ENCODE measurements at places on chromosomes 7 and 10.

- no peak for DNase-seq
Observed at GRCh38 chr7:23434147-23434917, 36.0 kb downstream of the IGF2BP3 start.

GRCh38 chr10:113329121-113329596, 223.7 kb upstream of the HABP2 start:
- no peak for DNase-seq

DNA sequence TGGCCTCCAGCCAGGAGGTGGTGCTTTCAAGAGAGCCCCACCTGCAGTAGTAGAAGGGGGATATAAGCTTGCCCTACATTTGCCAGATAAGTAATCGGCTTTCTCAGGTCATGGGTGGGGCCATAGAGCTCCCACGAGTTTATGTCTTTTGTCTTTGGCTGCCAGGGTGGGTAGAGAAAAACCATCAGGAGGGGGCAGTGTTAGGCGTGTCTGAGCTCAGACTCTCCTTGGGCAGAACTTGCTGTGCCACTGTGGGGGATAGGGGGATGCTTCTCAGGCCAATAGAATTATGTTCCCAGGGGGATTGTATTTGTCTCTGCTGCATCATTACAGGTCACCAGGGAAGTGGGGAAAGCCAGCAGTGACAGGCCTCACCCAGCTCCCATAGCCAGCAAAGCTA, 12.3 kb upstream of the MRPS33 start:
- no peak for DNase-seq

GRCh38 chr7:133265821-133266220, 12.9 kb downstream of the EXOC4 start:
- no peak for DNase-seq

- DNase-seq = no peak
Observed at GRCh38 chr10:85925201-85925750, 441.3 kb downstream of the GRID1 start.

GRCh38 chr10:103652599-103653281, 159.2 kb downstream of the NEURL1 start:
- DNase-seq = no peak

GRCh38 chr7:66790196-66790595, 49.7 kb downstream of the RABGEF1 start:
- DNase-seq = no peak

- no peak for DNase-seq
Observed at GRCh38 chr10:104300002-104300735, 31.2 kb downstream of the GSTO2 start.

DNA sequence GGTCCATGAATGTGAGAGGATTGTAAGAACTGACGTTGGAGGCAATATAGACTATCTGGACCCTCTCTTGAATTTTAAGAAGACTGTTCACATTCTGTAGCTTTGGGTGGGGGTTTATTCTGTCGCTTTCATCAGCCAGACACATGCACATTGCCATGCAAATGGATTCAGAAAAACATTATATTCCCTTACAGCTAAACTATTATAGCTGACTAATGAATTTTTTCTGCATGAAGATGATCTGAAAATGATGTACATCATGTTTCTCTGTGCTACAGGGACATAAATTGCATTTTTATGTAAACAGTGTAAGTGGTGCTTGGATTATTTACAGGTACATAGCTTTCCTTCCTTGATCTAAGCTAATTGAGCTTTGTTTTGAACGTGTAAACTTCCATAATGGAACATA, 1.5 kb downstream of the MET start:
- no peak for DNase-seq

DNA sequence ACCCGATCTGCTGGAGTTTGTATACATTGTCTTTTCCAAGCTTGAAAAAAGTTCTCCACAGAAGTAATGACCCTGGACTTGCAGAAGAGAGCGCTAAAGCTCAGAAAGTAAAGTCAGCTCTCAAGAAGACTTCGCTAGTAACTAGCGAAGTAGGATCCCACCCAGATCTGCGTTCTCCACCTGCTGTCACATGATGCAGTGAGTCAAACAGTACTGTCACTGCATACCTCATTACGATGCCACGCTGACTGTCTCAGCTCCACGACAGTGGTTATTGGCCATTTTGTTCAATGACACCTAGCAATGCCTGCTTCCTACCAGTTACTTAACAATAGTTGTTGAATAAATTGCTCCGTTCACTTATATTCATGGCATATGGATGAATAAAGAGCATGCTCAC, 29.7 kb upstream of the SEC61G start:
- DNase-seq = no peak

DNA sequence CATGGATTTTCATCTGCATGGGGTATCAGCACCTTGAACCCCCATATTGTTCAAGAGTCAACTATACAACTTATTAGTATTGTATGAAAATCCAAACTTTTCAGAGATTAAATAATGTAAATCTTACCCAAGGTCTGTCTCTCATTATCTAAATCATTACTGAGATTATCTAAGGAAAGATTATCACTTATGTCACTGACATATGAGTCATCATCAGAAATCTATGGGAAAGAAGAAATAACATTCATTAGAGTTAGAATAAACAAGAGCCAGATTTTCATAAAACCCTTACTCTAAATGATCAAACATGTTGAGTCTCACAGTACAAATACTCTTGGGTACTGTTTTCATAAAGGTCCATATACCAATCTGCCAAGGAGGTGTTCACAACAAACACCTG, 83.3 kb upstream of the GSDME start:
- no peak for DNase-seq

DNA sequence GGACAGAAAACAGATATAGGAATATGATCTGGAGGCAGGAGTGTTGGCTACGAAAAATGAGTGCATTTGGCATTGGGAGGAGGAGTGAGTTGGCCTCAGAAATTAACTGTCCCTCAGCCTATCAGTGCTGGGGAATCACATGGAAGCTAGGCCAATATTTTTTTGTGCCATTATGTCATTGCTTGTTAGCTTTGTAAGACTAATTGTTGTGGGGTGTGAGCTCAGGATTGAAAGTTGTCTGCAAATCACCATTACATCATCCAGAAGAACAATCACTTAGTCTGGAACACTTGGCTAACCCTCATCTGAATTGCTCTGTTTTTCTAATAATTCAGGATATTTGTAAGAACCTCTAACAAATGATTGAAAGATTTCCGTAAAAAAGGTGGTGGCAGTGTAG, 45.2 kb upstream of the SEMA3D start:
- DNase-seq = no peak

DNA sequence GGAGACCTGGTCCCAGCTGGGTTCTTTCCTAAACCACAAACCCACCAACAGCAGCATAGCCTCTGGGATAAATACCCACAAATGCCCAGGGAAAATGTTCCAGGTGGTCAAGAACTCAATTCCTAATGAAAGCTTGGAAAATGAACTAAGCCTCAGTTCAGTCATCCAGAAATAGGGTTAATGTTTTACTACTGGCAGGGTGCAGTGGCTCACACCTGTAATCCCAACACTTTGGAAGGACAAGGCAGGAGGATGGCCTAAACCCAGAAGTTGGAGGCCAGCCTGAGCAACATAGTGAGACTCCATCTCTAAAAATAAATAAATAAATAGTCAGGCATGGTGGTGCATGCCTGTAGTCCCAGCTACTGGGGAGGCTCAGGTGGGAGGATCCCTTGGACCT, 82.2 kb downstream of the SVOPL start:
- DNase-seq = no peak

DNA sequence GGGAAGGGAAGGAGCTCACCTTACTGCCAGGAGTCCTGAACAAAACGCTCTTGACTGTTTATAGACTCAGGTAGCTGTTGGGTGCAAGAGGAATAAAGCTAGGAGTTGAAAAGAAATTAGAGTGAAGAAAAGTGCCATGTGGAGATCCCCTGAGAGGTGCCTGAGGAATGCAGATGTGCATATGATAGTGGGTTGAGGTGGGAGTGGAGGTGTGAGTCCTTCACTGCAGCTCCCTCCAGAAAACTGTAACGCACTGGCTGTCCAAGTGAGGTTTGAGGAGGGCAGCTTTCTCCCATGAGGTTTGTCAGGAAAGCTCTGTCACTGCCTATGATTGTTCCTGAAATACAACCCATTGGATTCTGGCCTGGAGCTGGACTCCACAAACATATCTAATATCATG, 904.8 kb upstream of the POT1 start:
- DNase-seq = no peak

- no peak for DNase-seq
Observed at GRCh38 chr10:131815266-131816156, 85.3 kb upstream of the PPP2R2D start.

GRCh38 chr10:22086730-22087401, 83.3 kb upstream of the DNAJC1 start:
- peak; percentile 63 for DNase-seq

- no peak for DNase-seq
Observed at GRCh38 chr7:34277016-34277802, 371.9 kb downstream of the BMPER start.

DNA sequence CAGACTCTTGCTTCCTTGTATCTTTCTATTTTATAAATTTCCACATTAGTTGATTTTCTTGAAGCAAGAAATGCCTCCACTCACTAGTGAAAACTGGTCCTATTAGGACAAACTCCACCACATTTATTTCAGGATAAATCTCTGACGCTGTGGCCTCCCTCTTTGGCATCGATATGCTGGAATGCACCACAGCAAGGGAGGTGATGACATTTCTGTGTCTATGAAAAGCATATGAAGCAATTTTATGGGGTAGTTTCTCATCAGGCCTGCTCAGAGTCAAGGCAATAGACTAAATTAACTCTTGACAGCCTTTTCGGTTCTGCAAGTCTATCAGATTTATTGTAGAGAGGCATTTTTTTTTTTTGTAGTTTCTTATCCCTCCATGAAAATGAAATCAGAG, 304.4 kb downstream of the ZEB1 start:
- DNase-seq = no peak

GRCh38 chr10:77620731-77621130, 16.9 kb downstream of the KCNMA1 start:
- DNase-seq = no peak

Data from substantia nigra (tissue), 51 donors.